ENCODE measurements at places on chromosomes 5 and 9.

GRCh38 chr9:28031521-28032267 is 458.4 kb upstream of the C9orf72 start:
- ATAC-seq: no peak

DNA sequence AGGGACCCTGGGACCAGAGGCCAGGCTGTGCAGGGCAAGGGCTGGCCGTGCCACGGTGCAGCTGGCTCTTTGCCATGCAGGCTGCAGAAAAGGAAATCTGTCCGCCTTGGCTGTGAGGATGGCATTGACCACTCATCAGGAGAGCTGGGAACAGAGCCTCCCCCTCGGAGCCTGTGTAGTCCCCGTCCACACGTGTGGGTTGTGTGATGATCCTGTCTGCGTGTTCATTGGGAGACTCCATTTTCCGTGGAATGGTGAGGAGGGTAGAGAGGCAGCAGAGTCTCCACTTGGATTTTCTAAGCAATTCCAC is 47.7 kb downstream of the EHMT1 start:
- no peak for ATAC-seq

GRCh38 chr9:103661663-103662062 is 432.4 kb upstream of the SMC2 start:
- ATAC-seq: 0 out of 3 replicates have a peak, but pooled peaks have one; percentile 42

DNA sequence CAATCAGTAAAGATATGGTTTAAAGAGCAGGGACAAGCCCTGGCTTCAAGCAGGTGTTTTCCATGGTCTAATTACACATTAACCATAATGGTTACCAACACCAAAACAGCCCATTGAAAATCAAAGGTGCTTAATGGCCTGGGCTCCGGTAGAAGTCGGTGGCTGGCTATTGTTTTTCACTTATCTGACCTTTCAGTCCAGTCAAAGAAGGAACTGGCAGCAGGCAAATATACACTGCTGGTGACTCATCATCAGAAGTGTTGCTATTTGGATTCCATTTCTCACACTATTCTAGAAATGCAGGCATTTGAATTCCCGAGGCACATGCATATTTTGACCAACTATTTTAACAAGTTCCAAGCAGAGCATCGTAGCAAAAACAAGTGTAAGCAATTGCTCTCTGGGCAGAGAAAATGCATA is 26.3 kb upstream of the GABRP start:
- no peak for ATAC-seq

GRCh38 chr5:157431544-157432200 is 28.3 kb upstream of the NIPAL4 start:
- ATAC-seq: peak; percentile 95

All from SK-N-SH treated with all-trans-retinoic acid at 6 μM for 48 hours (cell line).